ENCODE measurements at places on chromosomes 7 and 10. TPM values are rescaled to one million over a fixed set of nuclear protein-coding genes. Genes with fewer than 3 reads are reported as not detected.

The LRRN3 gene
- 1.2 TPM for total RNA-seq

The ADAM22 gene
- 26.4 TPM for total RNA-seq

The GRK5 gene
- 16.7 TPM for total RNA-seq

The PAPOLB gene
- total RNA-seq = 0.29 TPM

The OR2A1 gene
- total RNA-seq = not detected

The VWDE gene
- total RNA-seq = 2.6 TPM

The CTAGE4 gene
- total RNA-seq = 4.0 TPM

The CNPY4 gene
- total RNA-seq = 8.7 TPM

The UROS gene
- 49.4 TPM for total RNA-seq

The ANKRD26 gene
- total RNA-seq = 8.6 TPM

The NKX1-2 gene
- not detected for total RNA-seq

The ADCY1 gene
- total RNA-seq = 4.6 TPM

The GALNT11 gene
- 58.8 TPM for total RNA-seq

The FLNC gene
- total RNA-seq = 84.1 TPM

The TMEM236 gene
- total RNA-seq = 0.49 TPM

The SVIL gene
- 209 TPM for total RNA-seq

The CNNM1 gene
- total RNA-seq = 1.1 TPM

The NEUROG3 gene
- total RNA-seq = not detected

The AKR1C4 gene
- total RNA-seq = not detected

The NDUFB2 gene
- total RNA-seq = 180 TPM

Measured in ureter (tissue), 1 donor.